ENCODE measurements at places on chromosomes 16 and 17. TPM values are rescaled to one million over a fixed set of nuclear protein-coding genes. Genes with fewer than 3 reads are reported as not detected.

DNA sequence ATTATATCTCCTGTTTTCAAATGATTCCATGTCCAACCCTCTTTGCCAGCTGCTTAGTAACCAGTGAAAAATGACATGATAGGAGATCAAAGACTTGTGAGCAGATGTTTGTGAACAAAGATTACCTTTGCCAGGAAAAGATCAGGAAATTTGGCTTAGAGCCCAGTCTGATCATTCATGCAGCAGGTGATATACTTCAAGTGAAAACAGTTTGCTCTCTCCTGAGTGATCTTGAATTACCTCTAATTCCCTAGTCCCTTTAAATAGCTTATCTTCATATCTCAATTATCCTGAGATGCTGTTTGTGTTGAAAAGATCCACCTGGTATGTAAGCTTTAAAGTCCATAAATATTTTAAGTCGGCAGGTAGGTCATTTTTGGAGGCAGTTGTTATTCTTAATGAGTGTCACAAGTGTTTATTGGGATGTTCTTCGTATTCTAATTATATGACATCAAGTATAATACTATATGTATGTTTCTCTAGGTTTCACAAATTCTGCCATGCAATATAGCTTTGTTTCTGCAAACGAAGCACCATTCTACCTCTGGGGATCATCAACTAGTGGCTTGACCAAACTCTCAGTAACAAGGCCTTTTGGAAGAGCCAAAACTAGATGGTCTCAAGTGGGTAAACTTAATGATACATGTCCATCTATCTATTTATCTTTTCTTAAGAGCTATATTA lies 13.2 kb upstream of the VPS35L start:
- no peaks in the 10 kb centered on the region for H3K4me1 ChIP-seq
- no peaks in the 10 kb centered on the region for H3K27me3 ChIP-seq
- DNase-seq: no peak
- H3K27ac ChIP-seq: no peak overlapping the region

- H3K27me3 ChIP-seq: no peaks in the 10 kb centered on the region
- DNase-seq: no peak
- H3K27ac ChIP-seq: no peak overlapping the region
- H3K36me3 ChIP-seq: no peaks in the 10 kb centered on the region
- peaks cover 21% of the 10 kb centered on the region for H3K4me1 ChIP-seq
- H3K4me3 ChIP-seq: no peak overlapping the region
Measured at GRCh38 chr17:14201021-14201987, 35.4 kb downstream of the CDRT15 start.

DUSP14 gene
- 85.8 TPM for polyA plus RNA-seq

MT3 gene
- polyA plus RNA-seq: 0.43 TPM

CDT1 gene
- 3.1 TPM for polyA plus RNA-seq

Data from SK-N-SH (cell line).